ENCODE measurements at places on chromosomes 4 and X.

- no peak for DNase-seq
Measured at GRCh38 chrX:25022499-25023325, 6.9 kb upstream of the ARX start.

- DNase-seq, result no peak
Measured at GRCh38 chr4:155887045-155887444, 16.5 kb upstream of the TDO2 start.

DNA sequence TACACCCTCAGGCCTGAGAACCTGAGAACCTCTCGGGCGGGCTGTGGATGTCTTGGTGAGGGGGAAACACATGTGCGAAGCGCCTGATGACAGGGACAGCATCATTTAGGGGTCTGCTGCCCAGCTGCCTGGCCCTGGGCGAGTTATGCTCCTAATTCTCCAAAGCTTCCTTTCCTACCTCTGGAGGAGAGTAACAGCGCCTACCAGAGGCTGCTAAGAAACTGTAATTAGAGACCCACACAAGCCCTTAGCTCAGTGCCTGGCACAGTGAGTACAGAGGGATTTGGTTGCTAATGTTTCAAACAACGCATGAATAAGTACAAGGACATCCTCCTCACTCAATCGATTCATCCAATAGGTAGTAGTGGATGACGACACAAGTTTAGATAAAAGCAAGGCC, 40.4 kb downstream of the BCOR start:
- no peak for DNase-seq

DNA sequence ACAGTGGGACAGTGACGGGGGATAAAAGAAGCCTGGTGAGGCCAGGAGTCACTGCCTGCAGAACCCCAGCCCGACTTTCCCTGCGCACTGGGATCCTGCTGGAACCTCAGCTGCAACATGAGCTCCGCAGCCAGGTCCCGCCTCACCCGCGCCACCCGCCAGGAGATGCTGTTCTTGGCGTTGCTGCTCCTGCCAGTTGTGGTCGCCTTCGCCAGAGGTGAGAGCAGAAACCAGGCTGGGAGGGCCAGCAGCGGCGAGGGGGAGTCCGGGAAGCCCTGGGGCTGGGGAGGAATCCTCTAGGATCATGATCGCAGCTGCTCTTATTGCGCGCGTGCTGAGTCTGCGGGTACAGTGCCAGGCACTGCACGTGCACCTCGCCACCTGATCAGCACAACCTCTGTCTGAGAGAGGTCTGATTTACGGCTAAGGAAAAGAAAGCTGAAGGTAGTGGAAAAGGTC, at the start of gene PF4V1:
Gene PF4V1 (plus strand): TSS at position 51 of the 459 bp plus-strand sequence. CDS start 67 bp downstream, at position 118.
- DNase-seq, result peak; percentile 41
